Activated naive CD4-positive, alpha-beta T cell treated with anti-CD3 and anti-CD28 coated beads for 36 hours (primary cell): ENCODE measurements at places on chromosomes 16 and 17. TPM values are rescaled to one million over a fixed set of nuclear protein-coding genes. Genes with fewer than 3 reads are reported as not detected.

GRCh38 chr16:15639061-15639568 is 3.8 kb downstream of the MARF1 start:
- peak; percentile 66 for DNase-seq
- H3K4me1 ChIP-seq, result peaks cover 74% of the 10 kb centered on the region
- H3K27me3 ChIP-seq, result no peaks in the 10 kb centered on the region
- H3K4me3 ChIP-seq, result peak overlapping the region; percentile 59
- peak overlapping the region; percentile 99 for H3K27ac ChIP-seq
- peaks cover 46% of the 10 kb centered on the region for H3K36me3 ChIP-seq

DNA sequence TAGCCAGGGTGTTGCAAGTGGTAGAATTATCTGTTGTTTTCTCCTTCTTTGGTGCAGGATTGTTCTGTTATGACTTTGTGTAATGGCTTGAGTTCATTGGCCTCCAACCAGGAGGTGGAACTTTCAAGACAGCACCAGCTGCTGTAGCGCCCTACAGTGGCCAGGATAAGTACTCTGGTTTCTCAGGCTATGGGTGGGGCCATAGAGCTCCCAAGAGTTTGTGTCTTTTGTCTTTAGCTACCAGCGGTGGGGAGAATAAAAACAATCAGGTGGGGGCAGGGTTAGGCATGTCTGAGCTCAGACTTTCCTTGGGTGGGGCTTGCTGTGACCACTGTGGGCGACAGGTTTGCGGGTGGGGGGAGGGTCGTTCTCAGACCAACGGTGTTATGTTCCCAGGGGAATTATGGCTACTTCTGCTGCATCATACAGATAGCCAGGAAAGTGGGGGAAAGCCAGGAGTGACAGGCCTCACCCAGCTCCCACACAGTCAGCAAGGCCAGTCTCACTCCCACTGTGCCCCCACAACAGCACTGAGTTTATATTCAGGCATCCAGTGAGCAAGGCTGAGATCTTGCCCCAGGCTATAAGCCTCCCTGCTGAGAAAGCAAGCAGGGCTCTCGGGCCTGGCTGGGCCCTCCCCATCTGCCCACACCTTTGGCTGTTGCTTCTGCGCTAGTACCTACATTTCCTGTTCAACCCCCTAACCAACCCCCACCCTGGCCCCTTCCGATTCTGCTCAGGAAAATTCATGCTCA is 15.4 kb downstream of the ABCA10 start:
- no peaks in the 10 kb centered on the region for H3K4me1 ChIP-seq
- no peaks in the 10 kb centered on the region for H3K27me3 ChIP-seq
- no peak overlapping the region for H3K4me3 ChIP-seq
- H3K36me3 ChIP-seq, result no peaks in the 10 kb centered on the region
- H3K27ac ChIP-seq, result no peak overlapping the region

DNA sequence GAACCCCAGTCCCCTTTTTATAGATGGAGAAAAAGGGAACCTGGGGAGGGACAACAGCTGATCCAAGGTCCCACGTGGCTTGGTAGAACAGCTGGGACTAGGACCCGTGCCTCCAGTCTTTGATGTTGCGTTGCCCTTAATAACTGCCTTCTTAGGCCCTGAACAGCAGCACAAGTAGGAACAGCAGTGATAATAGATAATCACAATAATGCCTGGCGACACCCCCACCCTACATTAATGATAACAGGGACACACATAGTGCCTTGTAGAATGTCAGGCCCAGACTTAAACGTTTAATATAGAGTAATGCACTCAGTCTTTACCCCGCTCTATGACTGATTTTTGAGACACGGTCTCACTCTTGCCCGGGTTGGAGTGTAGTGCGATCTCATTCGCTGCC is 96.4 kb downstream of the ABCC6 start:
- no peak for DNase-seq
- H3K27me3 ChIP-seq, result no peaks in the 10 kb centered on the region
- H3K4me3 ChIP-seq, result no peak overlapping the region

- H3K36me3 ChIP-seq, result no peaks in the 10 kb centered on the region
- DNase-seq, result peak; percentile 70
- peak overlapping the region; percentile 51 for H3K4me3 ChIP-seq
- no peak overlapping the region for H3K27ac ChIP-seq
- H3K27me3 ChIP-seq, result peaks cover 15% of the 10 kb centered on the region
- peaks cover 19% of the 10 kb centered on the region for H3K4me1 ChIP-seq
Observed at GRCh38 chr17:83080858-83081683, 1.7 kb downstream of the METRNL start.

DNA sequence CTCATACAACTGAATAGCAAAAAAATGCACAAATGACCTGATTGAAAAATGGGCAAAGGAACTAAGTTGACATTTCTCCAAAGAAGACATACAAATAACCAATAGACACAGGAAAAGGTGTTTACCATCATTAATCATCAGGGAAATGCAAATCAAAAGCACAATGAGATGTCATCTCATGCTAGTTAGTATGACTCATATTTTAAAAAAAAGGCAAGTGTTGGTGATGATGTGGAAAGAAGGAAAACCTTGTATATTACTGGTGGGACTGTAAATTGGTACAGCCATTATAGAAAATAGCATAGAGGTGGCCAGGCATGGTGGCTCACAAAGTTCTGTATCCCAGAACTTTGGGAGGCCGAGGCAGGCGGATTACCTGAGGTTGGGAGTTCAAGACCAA is 232.5 kb upstream of the ZFHX3 start:
- no peaks in the 10 kb centered on the region for H3K27me3 ChIP-seq
- no peak overlapping the region for H3K27ac ChIP-seq
- H3K4me3 ChIP-seq, result no peak overlapping the region

GRCh38 chr17:75689441-75689873 is 22.3 kb downstream of the SAP30BP start:
- peak; percentile 81 for DNase-seq
- peaks cover 4% of the 10 kb centered on the region for H3K36me3 ChIP-seq
- peaks cover 59% of the 10 kb centered on the region for H3K4me1 ChIP-seq

- H3K36me3 ChIP-seq, result no peaks in the 10 kb centered on the region
- no peak for DNase-seq
- H3K4me1 ChIP-seq, result no peaks in the 10 kb centered on the region
- no peak overlapping the region for H3K4me3 ChIP-seq
- H3K27ac ChIP-seq, result no peak overlapping the region
Observed at GRCh38 chr16:7304958-7305357, 27.7 kb upstream of the RBFOX1 start.

DNA sequence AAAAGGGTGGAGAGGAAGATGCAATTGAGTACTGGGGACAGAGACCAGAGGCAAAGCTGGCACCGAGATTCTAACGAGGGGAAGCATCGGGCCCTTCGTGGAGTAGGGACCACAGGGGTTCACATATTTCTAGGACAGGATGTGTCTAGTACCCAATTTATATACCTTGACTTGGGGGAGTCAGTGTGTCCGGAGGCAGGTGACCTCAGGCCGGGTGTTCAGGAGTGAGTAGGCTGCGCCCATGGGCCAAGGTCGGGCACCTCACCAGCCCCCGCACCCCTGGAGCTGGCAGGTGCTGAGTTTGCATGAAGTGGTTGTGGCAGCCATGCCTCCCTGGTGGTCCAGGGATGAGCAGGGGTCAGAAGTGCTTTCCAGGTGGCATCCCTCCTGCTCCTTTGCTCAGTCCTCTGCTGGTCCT is 8.6 kb upstream of the NXPH3 start:
- no peak overlapping the region for H3K27ac ChIP-seq
- no peak for DNase-seq
- H3K4me1 ChIP-seq, result peaks cover 15% of the 10 kb centered on the region

- H3K4me3 ChIP-seq, result no peak overlapping the region
- no peaks in the 10 kb centered on the region for H3K4me1 ChIP-seq
- no peak overlapping the region for H3K27ac ChIP-seq
- DNase-seq, result no peak
Observed at GRCh38 chr16:72220875-72221629, 49.1 kb upstream of the PMFBP1 start.

- DNase-seq, result no peak
- peaks cover 10% of the 10 kb centered on the region for H3K36me3 ChIP-seq
- no peaks in the 10 kb centered on the region for H3K27me3 ChIP-seq
- H3K27ac ChIP-seq, result no peak overlapping the region
Observed at GRCh38 chr16:57756424-57757325, 21.1 kb downstream of the KATNB1 start.

DNA sequence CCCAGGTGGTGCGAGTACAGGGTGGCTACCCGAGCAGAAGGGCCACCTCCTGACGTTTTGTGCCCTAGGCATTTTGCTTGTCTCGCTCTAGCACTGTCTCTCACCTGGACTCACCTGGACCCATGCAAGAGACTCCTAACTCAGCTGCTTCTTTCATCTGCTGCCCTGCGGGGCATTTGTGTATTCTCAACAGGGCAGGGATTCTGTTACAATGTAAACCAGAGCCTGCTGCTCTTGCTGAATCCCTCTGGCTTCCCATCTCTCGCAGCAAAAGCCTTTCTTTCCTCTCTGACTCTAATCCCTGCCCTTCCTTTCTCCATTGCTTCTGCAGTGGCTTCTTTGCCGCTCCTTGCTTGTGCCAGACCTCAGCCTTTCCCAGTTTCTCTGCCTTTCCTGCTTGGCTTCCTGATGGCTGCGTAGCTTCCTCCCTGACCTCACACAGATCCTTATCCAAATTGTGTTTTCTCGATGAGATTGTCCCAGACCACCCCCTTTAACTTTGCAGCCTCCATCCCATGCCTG is 10.2 kb downstream of the ARSG start:
- peaks cover 18% of the 10 kb centered on the region for H3K4me1 ChIP-seq
- no peaks in the 10 kb centered on the region for H3K27me3 ChIP-seq
- no peak overlapping the region for H3K27ac ChIP-seq
- no peak for DNase-seq

GRCh38 chr17:57892820-57893595 is 43.2 kb upstream of the MRPS23 start:
- no peaks in the 10 kb centered on the region for H3K27me3 ChIP-seq
- no peak overlapping the region for H3K27ac ChIP-seq
- no peaks in the 10 kb centered on the region for H3K36me3 ChIP-seq
- DNase-seq, result no peak
- H3K4me1 ChIP-seq, result peaks cover 2% of the 10 kb centered on the region

- H3K27me3 ChIP-seq, result no peaks in the 10 kb centered on the region
- no peak overlapping the region for H3K27ac ChIP-seq
- no peak overlapping the region for H3K4me3 ChIP-seq
- DNase-seq, result no peak
- H3K4me1 ChIP-seq, result peaks cover 31% of the 10 kb centered on the region
Observed at GRCh38 chr16:9081158-9081557, 10.3 kb upstream of the HAPSTR1 start.

DNA sequence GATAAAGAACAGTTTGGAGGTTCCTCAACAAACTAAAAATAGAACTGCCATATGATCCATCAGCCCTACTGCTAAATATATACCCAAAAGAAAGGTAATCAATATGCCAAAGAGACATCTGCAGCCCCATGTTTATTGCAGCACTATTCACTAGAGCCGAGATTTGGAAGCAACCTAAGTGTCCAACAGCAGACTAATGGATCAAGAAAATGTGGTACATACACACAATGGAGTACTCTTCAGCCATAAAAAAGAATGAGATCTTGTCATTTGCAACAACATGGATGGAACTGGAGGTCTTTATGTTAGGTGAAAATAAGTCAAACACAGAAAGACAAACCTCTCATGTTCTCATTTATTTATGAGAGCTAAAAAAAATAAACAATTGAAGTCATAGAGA is 48.8 kb upstream of the NACA2 start:
- no peak overlapping the region for H3K4me3 ChIP-seq
- DNase-seq, result no peak
- H3K27ac ChIP-seq, result no peak overlapping the region
- no peaks in the 10 kb centered on the region for H3K4me1 ChIP-seq
- H3K27me3 ChIP-seq, result peaks cover 22% of the 10 kb centered on the region

Gene LITAFD
- not detected for total RNA-seq

Gene CCL1
- not detected for total RNA-seq

Gene IKZF3
- 36.1 TPM for total RNA-seq

Gene KRT32
- total RNA-seq, result not detected

Gene PYY
- not detected for total RNA-seq

Gene RAB11FIP4
- 33.1 TPM for total RNA-seq

Gene PFN1
- total RNA-seq, result 1,876 TPM

Gene SLC13A2
- not detected for total RNA-seq
